Small intestine (tissue), 16 donors: ENCODE measurements at places on chromosomes 2 and 18.

GRCh38 chr2:42042631-42043355 is 5.0 kb upstream of the PKDCC start:
- DNase-seq = no peak

DNA sequence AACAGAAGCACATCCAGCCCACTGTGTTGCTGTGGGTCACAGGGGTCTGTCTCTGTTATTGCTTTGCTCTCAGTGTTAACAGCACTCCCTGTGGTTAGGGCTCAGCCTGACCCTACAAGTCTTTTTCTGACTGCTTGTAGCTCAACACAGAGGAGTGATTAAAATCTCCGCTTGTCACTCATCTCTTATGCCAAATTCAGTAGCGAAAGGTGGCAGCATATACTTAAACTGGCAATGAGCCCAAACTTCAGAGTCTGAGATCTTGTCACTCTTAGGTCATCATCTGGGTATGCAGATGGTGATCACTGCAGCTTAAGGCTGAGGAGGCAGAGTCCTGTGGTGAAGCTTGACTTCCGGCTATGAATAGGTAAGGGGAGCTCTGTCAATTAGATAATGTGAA is 63.3 kb upstream of the CSRNP3 start:
- DNase-seq = no peak

DNA sequence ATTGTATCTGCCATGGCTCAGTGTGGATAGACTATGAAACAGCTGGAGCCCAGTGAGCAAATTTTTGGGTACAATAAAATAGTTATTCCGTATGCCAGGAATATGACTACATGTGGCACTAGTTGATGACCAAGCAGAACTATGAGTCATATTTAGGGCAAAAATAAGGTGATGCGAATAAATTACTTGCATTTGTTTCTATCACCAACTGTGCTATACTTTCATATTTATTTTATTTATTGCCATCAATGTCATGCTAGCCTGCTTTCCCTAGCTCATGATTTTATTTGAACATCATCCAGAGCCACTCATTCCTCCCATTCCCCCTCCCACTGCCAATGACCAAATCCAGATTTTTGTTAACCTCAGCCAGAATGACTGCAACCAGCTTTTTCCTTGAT is 13.3 kb upstream of the FAP start:
- no peak for DNase-seq

DNA sequence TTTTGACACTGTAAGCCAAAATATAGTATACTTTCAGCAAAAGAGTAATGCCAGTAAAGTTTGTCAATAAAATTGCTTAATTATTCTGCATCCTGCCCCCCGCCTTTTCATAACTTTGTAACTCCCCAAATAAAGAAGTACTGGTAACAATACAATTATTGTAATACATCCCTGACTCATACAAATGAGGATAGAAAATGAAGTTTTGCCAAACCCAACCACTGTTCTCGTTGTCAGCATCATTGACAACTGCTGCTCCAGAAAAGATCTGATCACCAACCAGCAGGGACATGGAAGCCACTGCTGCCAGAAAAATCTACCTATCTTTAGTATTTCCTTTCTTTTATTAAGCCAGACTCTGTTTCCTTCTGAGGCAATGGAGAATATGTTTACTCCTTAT is 27.1 kb downstream of the SCN3A start:
- DNase-seq = no peak

- DNase-seq = no peak
Observed at GRCh38 chr2:40325116-40325515, 126.8 kb downstream of the SLC8A1 start.

- DNase-seq = no peak
Observed at GRCh38 chr18:28984731-28985130, 807.8 kb upstream of the CDH2 start.

GRCh38 chr2:77309725-77310124 is 212.5 kb downstream of the LRRTM4 start:
- no peak for DNase-seq

DNA sequence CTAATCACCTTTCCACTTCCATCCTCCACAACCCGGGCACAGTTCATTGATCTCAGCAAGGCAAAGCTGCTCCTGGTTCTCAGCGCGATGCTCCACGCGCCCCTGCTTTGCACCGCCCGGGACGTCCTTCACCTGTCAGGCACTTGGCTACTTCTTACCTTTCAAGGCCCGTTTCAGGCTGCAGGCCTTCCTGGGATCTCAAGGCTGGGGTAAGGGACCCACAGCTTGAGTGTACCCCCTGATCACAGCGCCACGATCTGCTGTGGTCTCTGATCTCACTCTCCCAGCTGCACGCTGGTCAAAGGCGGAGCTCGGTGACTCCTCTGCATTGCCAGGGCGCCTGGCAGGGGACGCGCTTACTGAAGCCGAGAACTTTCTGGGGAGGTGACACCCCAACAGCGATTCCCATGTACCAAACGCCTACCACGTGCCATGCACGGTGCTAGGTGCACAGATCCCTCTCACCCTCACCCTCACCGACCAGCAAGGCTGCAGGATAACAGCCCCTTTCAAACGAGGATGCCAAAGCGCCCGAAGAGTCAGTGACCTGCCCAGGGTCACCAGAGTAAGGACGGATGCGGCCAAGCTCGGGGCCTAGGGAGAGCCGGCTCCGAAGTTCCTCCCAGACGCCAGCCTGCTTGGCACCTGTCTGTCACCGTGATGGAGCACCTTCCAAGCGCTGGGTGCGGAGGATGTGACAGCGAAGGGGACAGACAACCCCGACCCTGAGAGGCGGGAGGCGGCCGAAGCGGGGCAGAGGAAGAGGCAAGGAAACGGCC is 818 bp downstream of the ITGB1BP1 start:
- DNase-seq = peak; percentile 58

GRCh38 chr18:55121397-55122170 is 162.3 kb upstream of the CCDC68 start:
- no peak for DNase-seq

- DNase-seq = no peak
Observed at GRCh38 chr18:60197671-60198462, 174.7 kb downstream of the MC4R start.

DNA sequence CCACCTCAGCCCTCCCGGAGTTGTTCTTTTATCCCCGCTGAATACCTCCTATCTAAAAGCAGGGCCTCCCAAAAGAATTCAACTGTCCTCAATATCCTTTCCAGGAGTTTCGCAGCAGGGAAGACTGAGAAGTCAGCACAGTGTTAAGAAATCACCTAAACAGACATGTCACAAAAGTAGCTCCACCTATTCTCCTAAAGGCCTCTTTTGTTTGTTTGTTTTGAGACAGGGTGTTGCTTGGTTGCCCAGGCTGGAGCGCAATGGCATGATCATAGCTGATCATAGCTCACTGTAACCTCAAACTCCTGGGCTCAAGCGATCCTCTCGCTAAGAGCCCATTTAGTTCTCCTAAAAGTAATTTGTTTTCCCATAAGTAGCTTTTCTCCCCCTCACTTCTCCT is 53.8 kb downstream of the TEX44 start:
- DNase-seq = peak; percentile 28

- no peak for DNase-seq
Observed at GRCh38 chr2:31522786-31523185, 58.0 kb downstream of the SRD5A2 start.

- no peak for DNase-seq
Observed at GRCh38 chr18:65876310-65876709, 125.5 kb downstream of the CDH7 start.

GRCh38 chr2:42359965-42360483 is 993 bp downstream of the COX7A2L start:
- DNase-seq = peak; percentile 56

GRCh38 chr2:123688231-123688940 is 336.7 kb upstream of the CNTNAP5 start:
- no peak for DNase-seq

GRCh38 chr2:225471482-225471881 is 72.0 kb downstream of the NYAP2 start:
- peak; percentile 36 for DNase-seq

- DNase-seq = no peak
Observed at GRCh38 chr2:82992968-82993367, 1466.1 kb downstream of the SUCLG1 start.

GRCh38 chr2:204776781-204777559 is 231.7 kb downstream of the PARD3B start:
- no peak for DNase-seq

DNA sequence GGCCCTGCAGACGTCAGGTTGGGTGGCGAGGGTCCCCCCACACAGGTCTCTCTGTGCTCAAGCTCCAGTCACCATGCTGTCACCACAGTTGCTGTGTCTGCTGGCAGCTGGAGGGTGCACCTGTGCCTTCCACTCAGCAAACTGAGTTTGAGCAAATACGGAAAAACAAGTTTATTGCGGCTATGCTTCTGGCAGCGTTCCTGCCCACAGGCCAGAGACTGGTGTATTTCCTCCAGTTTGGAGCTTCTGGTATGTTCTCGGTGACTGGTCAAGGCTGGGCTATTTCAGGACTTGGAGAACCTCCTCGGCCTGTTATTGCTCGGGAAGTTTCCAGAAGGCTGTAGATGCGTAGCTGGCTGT is 132.6 kb downstream of the SEPTIN10 start:
- peak; percentile 43 for DNase-seq

GRCh38 chr2:37464067-37464466 is 119.6 kb downstream of the QPCT start:
- no peak for DNase-seq

DNA sequence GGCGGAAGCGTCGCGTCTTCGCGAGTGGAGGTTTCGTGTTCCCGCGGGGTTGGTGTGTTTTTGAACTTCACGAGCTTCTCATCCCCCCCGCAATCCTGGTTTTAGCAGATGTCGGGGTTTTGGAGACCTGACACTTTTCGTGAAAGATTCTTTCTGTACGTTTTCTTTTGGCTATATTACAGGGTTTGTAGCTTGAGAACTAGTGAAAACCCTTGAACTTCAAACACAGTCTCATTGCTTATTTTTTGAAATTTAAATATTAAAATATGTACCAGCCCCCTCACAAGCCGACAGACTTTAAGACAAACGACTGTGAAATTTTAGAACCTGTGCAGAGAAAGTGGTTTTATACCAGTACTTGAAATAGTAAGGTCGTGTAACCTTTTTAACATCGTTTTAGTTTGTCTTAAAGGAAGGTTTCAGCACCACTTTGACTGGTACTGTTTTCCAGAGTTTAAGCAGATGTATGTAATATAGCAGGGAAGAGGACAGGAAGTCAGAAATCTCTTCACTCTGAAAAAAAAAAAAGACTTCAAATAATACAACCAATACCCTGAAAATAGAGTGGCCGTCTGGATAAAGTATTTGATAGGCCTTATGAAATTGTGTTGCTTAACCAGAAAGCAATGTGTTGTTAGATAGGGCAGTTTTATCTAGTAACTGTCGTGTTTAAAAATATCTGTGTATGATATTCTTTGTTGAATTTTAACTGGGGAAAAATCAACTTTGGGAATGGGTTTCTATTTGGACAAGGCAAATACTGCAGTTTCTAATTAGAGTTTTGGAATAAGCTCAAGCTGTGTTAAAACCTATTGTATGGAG is 1.4 kb downstream of the SPATS2L start:
- peak; percentile 44 for DNase-seq

DNA sequence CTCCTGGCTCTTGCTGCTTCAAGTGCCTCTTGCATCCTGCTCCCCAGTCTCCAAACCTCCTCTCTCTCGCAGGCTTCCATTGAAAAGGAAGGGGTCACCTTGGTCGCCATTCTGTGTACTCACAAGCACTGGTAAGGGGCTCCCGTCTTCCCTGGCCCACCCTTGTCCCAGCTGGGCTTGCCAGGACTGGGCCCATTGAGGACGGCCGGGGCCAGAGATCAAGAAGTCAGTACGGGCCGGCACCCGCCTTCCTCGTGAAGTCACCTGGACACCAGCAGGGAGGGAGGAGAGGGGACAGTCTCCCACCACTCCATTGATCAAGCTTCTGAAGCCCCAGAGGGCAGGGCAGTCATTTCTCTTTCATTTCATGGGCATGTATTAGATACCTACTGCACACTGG is 16.0 kb upstream of the CATIP start:
- DNase-seq = no peak

- DNase-seq = no peak
Observed at GRCh38 chr2:44676379-44676778, 265.1 kb upstream of the SIX3 start.
